ENCODE measurements at places on chromosomes 16 and 17.

GRCh38 chr16:2325181-2325580, 15.3 kb downstream of the ABCA3 start:
- no peak for DNase-seq

DNA sequence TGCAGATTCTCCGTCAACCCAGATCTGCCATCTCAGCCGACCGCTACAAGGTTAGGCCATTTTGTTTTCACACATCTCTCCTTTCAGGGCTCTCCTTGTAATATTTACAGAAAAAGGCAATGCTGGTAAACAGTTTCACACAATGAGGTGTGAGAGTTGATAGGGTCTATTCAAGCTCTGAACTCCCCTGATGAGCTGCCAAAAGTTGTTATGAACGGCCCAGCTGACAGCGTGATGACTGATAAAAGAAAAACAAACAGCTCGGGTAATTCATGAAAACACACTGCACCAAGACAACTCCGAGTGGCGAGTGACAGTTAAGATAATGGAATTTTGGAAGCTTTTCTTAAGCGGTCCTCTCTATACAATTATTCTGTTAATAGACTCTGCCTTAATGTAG, 68.1 kb upstream of the IRX5 start:
- DNase-seq = peak; percentile 12

DNA sequence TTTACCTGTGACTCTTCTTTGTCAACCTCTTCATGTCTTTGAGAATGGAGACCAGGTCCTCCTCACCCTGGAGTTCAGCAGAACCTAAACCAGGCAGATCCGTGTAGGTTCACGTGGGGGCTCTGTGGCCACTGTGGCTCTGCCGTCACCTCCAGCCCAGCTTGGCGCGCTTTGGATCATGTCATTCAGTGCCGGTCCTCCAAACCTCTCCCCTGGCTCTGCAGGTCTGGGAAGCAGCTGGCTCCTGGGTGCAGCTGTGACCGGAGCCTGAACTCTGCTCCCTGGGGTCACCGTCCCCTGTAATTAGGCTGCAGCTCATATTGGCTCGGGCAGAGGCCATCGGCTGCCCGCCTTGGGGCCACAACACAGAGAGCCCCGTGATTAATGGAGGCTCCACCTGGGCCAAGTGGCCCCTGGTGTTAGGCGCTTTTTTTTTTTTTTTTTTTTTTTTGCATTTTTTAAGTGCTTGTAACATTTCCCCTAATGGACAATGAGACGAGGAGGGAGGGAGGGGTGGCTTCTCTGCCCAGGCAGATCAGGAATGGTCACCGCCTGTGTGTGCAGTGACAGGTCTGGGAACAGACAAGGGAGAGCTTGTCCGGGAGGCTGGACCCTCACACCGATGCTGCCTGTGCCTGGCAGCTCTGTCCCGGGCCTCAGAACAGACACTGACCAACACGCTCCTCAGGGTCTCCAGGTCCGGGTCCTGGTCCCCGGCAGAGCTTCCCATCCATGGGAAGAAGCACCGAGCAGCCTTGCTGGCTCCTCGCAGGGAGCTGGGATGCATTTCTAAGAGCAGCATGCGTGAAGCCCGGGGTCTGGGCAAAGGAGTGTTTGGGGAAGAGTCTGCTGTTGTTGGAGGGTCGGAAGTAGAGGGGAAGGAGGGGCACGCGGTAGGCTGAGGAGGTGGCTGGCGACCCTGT, 247.9 kb downstream of the SEC14L1 start:
- DNase-seq = no peak

- DNase-seq = no peak
Measured at GRCh38 chr16:89115216-89115861, 21.7 kb downstream of the ACSF3 start.

DNA sequence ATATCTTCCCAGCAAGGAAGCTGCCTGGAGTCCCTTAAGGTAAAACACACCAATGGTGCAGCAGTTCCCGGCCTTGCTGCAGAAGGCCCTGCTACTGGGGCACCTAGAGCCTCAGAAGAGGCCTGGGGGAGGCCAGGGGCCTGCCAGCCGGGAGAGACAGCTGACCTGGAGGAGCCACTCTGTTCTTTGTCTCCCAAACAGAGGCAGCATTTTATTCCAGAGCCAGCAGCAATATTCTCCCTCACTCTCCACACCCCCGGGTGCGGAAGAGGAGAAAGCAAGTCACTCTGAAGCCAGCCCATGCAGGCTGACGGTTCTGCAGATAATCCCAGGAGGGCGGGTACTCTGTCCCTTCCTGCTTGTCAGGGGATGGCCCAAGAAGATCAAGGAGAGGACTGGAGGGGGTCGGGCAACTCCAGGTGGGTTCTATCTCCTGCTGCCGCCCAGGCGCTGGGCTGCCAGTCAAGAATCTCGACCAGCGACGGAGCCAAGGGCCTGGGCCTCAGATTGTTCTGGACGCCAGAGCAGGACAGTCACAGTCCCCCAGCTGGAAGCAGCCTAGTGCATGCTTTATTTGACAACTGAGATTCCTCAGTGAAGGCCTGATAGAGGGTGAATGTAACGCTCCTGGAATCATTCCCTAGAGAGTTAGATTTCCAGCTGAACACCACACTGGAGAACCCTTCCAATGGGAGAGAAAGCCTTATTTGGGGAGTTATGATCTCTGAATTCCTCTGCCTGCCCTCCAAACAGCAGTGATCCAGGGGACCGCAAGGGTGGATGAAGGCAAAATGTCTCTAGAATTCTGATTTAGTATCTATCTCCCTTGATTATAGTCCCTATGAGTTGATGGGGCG, 1.1 kb upstream of the KIFC3 start:
- DNase-seq = peak; percentile 46
